ENCODE measurements at places on chromosomes 1 and 21. TPM values are rescaled to one million over a fixed set of nuclear protein-coding genes. Genes with fewer than 3 reads are reported as not detected.

Gene CLSTN1
- total RNA-seq, result 15.6 TPM

Gene TRABD2B
- not detected for total RNA-seq

Gene MYBPH
- not detected for total RNA-seq

Gene CYP4A11
- not detected for total RNA-seq

Gene TMEM69
- 26.2 TPM for total RNA-seq

Gene S100A1
- total RNA-seq, result not detected

Gene SPATA46
- not detected for total RNA-seq

Gene NBPF4
- total RNA-seq, result not detected

DNA sequence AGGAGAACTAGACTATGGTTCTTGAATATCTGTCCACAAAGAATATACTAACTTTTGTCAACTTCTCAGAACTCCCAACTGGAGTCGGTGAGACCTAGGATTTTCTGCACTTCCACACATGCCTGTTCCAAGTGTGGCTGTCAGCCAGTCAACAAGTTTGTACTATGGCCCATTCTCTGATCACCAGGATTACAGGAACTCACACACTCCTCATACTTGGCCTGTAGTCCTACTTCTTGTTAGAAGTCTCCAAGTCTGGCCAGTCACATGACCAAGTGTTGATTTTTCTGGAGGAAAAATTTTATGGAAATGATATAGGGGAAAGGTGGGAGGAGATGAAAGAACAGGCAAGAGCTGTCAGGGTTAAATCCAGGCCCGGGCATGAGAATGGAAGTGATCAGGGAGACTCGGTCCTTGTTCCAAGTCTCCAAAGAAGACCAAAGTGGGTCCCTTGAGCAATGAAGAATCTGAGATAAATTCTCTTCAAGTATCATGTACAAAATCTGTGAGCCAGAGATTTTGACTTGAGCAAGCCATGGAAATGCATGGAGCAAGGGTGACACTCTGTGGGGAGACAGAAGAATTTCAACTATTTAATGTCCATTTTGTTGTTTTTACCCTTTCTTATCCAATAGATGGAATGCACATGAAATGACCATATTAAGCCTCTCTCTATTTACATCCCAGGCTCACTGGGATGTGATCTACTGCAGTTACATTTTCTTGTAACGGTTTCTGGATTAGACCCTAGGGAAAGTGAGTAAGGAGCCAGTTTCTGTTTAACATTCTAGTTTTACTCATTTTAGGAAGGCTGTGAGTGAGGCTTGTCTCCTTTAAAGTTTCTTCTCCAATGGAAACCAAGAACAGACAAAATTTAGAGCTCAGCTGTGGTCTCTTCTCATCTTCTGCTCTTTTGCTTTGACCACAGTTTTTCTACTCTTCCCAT, 320.9 kb downstream of the ASTN1 start:
- DNase-seq, result no peak

DNA sequence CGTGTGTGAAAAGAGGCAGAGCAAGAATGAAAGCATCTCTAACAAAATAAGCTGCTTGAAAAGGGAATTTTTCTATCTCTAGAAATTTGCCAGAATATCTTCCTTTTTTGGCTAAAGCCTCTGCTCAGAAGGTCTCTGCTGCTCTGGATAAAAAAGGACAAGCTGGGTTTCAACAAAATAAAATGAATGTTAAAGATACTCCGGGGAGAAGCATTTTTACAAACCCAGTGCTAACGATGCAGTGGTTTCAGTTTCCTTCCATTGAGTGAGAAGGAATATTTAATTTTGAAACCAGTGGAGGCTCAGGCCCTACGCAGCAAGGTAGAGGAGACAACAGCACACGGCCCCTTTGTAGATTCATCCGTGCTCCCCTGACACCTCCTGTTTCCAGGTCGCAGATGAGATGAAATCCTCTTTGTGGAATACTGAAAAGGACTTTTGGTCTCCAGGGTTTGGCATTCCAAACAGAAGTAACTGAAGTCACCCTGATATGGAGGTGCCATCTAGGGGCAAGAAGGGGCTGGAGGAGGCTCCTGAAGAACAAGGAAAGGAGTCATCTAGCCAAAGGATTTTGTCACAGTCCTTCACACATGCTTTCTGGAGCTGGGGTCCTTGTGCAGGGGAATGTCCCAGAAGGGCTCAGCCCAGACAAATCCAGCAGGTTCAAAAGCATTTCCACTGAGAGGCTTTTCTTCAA, 65.7 kb upstream of the SYT6 start:
- DNase-seq, result no peak

DNA sequence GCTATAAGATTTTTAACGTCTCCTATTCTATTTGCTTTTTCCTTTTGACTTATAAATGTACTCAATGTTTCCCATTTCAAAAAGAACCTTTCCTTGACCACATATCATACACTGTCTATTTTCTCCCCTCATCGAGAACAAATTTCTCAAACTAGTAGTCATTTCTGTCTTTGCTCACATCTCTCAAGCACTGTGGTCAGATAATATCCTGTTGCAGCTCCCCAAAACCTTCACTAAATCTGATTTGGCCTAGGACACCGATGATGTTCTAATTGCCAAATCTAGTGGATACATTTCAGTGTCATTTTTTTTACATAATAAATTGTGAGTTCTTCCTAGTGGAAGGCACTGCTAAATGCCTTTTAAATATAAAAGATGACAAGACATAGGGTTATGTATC, 19.4 kb downstream of the CXADR start:
- DNase-seq, result no peak

GRCh38 chr1:6414881-6415626, 4.7 kb downstream of the HES2 start:
- DNase-seq, result no peak

DNA sequence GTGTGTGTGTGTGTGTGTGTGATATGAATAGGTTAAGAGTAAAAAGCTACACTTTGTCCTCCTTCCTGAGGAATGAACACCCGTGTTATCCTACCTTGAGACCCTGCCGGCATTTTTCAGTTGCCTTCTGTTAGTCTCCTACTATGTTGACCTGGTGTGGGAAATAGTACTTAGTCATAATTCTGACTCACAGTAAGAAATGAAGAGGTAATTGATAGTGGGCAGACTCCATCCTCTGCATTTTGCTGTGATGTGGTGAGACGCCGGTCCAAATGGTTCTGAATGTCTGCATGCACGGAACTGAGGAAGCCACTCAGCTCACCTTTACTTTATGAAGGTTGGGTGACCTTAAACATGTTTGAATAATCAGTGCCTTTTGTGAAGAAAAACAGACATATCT, 12.6 kb downstream of the CD101 start:
- DNase-seq, result no peak

- no peak for DNase-seq
Observed at GRCh38 chr1:61171974-61172373, 89.6 kb downstream of the NFIA start.

DNA sequence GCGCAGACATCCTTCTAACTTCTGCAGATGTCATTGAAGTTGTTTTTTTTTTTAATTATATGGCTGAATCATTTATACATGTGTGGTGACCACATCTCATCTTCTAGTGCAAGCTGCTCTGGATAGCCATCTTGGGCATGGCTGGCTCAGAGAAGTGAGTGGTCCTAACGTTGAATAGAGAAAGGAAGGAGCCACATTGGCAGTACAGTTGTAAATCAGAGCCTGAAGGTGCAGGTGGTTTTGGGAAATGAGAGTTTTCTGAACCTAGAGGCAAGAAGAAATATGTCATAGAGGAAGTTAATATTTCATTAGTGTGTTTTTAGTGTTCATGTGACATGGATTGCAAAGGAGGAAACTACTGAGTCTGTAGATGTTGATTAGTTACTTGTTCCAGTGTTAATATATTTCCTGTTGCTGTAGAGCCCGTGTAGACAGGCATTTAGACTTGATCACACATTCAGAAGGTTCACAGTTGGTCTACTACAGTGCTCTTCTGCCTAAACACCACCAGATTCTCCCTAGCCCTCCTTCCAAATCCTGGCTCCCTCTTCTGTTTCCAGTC, 163.7 kb downstream of the ROR1 start:
- DNase-seq, result no peak

GRCh38 chr1:66563941-66564630, 30.1 kb downstream of the SGIP1 start:
- no peak for DNase-seq

DNA sequence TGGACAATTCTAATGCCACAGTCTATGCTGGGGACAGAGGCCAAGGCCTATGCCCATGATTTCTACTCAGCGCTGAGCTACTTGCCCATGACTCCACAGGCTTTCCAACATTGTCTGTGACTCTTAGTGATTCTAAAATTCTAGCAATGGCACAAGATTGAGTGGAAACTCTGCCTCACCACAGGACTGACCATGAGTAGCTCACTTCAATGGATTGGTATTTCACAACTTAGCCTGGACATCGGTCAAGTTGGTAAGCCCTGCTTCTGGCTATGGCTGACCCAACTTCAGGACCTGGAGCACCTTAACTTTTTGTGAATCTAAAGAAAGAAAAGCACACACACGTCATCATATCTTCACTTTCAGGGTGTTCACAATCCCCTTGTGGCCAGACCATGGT, 255.1 kb downstream of the SDCCAG8 start:
- no peak for DNase-seq

DNA sequence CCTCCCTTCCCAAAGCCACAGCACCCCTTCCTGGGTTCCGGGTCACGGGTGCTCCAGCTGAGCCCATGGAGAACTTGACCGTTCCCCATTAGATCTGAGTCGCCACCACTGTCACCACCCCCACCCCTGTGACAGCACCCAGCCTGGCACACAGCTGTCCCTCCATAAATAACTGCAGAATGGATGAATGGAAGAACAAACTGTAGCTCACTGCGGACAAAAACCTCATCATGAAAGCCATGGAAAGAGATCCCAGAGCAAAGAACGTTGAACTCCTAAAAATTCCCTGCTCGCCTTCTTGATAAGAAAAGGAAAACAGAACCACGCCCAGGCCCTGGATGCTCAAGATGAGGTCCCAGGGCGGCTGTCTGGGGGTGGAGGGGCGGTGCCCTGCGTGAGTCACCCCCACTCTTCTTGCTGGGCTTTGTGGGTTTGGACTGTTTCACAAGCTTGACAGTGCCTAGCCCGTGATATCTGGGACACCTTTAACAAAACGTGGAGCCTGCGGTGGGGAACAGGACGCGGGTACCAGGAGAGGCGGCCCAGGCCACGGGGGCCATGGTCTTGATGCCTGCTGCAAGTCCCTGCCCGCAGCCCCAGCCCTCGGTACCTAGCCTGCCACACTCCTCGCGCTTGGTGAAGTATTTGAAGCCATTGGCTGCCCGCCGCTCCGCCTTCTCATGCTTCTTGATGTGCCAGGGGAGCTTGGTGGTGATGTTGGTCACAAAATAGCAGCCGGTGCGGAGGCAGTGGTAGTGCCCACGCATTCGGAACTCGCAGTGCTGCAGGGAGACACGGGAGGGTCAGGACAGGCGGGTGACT, 151.9 kb downstream of the CASZ1 start:
- no peak for DNase-seq

GRCh38 chr1:208254376-208254775, 10.2 kb upstream of the PLXNA2 start:
- no peak for DNase-seq

Data from activated naive CD4-positive, alpha-beta T cell treated with anti-CD3 and anti-CD28 coated beads, Interleukin-2, amount 50 U/mL, for 72 hours (primary cell).